Thymus (tissue), 14 donors: ENCODE measurements at places on chromosomes 1 and 21. TPM values are rescaled to one million over a fixed set of nuclear protein-coding genes. Genes with fewer than 3 reads are reported as not detected.

Gene ANKRD45
- 0.33 TPM for total RNA-seq

Gene KCNJ15
- 1.1 TPM for total RNA-seq

Gene IFNAR2
- 11.2 TPM for total RNA-seq

GRCh38 chr21:44779417-44780136, 22.0 kb downstream of the UBE2G2 start:
- H3K27me3 ChIP-seq: no peaks in the 10 kb centered on the region
- H3K4me3 ChIP-seq: no peak overlapping the region
- DNase-seq: no peak
- no peak overlapping the region for H3K27ac ChIP-seq
- peaks cover 22% of the 10 kb centered on the region for H3K36me3 ChIP-seq

Gene B3GALT5
- total RNA-seq: 1.4 TPM

DNA sequence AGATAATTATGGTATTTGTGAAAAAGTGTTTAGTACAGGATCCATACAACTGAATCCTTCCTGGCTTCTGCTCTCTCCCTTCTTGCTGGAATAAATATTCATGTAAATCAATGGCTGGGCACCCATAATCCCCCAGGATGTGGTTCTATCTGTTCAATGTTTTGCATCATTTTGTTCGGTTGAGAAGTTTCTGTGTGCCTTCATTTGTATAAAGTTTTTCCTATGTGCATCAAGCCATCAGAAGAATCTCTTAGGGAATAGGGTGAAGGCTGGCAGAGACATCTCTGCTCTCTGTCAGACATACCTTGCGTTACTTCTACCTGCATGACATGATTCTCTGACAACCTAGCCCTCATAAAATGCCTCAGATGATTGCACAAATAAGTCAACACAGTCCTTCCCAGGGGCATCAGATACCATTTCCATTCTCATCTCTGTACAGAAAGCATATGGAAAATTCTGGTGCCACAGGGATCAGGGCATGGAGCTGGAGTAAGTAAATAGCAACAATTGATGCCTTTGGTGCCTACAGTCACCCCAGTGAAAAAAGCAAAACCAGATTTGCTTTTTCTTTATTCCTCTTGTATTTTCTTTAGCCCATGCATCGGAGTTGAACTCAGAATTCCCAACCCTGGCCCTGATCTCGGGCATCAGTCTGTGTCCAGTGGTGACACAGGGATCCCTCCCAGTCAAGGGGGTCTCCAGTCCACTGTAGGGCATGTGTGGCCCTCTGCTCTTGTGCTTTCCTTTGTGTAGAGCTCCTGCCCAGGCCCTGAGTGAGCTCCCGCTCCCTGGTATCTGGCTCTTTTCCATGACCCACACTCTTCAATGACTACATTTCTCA, 39.7 kb upstream of the ATP1A1 start:
- no peaks in the 10 kb centered on the region for H3K27me3 ChIP-seq
- no peak overlapping the region for H3K27ac ChIP-seq
- DNase-seq: no peak
- H3K4me3 ChIP-seq: no peak overlapping the region

GRCh38 chr1:167681451-167682098, 40.2 kb upstream of the MPZL1 start:
- DNase-seq: no peak
- H3K27me3 ChIP-seq: no peaks in the 10 kb centered on the region
- peaks cover 10% of the 10 kb centered on the region for H3K4me1 ChIP-seq

GRCh38 chr1:32900956-32901822, at the start of gene TMEM54:
Gene TMEM54 (minus strand): TSS chr1:32901389. CDS start chr1:32901238, 151 bp downstream.
- no peak for DNase-seq
- H3K4me1 ChIP-seq: no peaks in the 10 kb centered on the region
- H3K36me3 ChIP-seq: no peaks in the 10 kb centered on the region

- DNase-seq: no peak
- H3K4me3 ChIP-seq: no peak overlapping the region
- no peaks in the 10 kb centered on the region for H3K36me3 ChIP-seq
- peaks cover 15% of the 10 kb centered on the region for H3K27me3 ChIP-seq
- H3K27ac ChIP-seq: no peak overlapping the region
Measured at GRCh38 chr21:45339421-45340402, 52.0 kb upstream of the POFUT2 start.

DNA sequence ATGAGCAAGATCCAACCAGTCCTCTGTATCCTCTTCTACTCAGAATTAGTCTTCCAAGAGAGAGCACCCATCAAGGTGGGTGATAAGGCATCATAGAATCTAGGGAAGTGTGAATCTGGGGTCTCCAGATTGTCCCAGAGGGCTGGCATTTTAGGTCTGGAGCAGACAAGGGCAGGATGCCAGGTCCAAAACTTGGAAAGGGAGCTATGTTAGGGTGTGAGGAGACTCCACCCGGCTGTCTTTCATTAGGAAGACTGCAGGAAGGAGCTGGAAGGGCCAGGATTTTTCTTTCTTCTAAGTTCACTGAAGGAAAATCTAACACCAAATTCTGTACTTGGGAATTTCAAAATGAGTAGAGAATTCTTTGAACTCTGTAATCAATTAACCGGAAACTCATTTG, 86.1 kb upstream of the BMP8A start:
- no peak overlapping the region for H3K27ac ChIP-seq
- H3K27me3 ChIP-seq: no peaks in the 10 kb centered on the region
- DNase-seq: no peak
- peaks cover 5% of the 10 kb centered on the region for H3K4me1 ChIP-seq
- H3K4me3 ChIP-seq: no peak overlapping the region

Gene WDR64
- 0.14 TPM for total RNA-seq
